ENCODE measurements at places on chromosomes 11 and 22.

DNA sequence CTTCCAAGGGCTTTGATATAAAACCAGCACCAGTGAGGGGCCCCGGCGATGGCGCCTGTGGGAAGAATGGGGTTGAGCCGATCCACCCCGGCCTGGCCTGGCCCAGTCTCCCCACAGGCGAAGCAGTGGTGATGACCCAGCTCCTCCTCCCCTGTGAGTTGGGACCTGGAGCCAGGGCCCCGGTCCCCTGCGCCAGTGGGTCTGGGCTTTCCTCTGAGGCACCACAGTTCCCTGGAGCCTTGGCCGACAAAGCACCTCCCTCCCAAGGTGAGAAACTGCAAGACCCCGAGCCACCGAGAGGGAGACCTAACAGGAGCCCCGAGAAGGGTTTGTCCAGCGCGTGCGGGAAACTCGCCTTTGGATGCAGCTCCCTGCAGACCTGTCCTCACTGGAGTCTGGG is 942.9 kb downstream of the BRD1 start:
- DNase-seq = peak; percentile 24

- DNase-seq = no peak
Observed at GRCh38 chr22:45475851-45476514, 26.7 kb upstream of the FBLN1 start.

DNA sequence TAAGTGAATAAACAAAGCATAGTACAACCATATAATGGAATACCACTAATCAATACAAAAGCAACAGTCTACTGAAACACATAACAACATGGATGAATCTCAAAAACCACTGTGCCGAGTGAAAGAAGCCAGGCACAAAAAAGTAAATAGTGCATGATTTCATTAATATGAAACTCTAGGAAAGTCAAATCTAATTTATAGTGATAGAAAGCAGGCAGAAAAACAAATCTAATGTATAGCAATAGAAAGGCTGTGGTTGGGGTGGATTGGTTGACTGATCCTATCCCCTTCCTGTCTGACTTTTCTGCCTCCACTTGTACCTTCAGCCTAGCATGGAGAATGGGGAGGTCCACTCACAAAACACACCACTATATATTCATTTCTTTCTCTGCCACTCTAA is 115.4 kb downstream of the SERGEF start:
- no peak for DNase-seq

- DNase-seq = no peak
Observed at GRCh38 chr11:32113200-32113919, 22.5 kb downstream of the RCN1 start.

GRCh38 chr11:1592628-1593027 is 5.5 kb downstream of the KRTAP5-2 start:
- DNase-seq = no peak
